ENCODE measurements at places on chromosomes 3 and 15.
A peak's percentile ranks its signal among the peaks of the same experiment; 100 is the strongest.

DNA sequence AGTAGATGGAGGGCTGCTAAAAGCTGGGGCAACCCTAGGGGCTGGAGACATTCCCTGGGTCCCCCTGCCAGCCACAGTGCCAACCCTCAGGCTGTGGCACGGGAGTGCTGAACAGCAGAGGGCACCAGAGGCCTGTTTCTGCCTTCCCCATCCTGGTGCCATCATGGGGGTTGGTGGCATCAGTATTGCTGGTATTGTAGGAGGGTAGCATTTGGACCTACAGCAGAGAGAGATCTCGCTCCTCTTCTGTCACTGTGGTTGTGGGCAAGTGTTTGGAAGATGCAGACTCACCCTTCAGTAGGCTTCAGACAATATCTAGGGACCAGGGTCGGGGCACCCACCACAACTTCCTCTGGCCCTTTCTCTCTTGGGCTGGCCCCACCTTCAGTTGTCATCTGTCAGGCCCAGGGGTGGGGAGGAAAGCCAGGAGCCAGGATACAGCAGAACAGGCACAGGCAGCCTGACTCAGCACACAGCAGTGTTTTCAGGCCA lies 123.5 kb downstream of the RPLP1 start:
- peak; percentile 42 for DNase-seq

DNA sequence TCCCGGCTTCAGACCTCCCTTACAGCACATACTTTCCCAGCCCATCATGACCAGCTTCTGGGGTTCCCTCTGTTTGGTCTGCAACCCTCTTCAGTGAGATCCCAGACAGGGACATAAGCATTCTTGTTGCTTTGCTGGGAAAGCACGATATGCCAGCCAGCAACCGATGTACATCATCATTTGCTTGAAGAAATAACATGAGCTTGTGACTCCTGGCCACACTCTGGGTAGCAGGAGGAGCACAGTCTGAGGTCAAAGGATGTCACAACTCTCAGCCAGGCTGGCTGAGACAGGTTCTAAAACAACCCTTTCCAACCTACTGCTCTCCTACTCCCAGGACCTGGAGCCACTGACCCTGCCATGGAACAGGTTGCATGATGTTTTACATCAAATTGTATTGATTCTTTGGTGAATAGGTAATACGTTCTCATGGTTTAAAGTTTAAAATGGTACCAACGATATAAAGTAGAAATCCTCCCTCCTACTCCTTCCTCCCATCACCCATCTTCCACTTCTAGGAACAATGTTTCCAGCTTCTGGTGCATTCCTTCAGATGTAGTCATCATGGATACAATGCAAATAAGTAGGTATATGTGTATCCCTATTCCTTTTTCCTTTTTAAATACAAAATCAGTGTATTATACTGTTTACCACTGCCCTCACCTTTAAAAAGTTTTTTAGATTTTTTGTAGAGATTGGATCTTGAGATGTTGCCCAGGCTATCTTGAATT lies 190.3 kb downstream of the OPA1 start:
- DNase-seq: no peak

DNA sequence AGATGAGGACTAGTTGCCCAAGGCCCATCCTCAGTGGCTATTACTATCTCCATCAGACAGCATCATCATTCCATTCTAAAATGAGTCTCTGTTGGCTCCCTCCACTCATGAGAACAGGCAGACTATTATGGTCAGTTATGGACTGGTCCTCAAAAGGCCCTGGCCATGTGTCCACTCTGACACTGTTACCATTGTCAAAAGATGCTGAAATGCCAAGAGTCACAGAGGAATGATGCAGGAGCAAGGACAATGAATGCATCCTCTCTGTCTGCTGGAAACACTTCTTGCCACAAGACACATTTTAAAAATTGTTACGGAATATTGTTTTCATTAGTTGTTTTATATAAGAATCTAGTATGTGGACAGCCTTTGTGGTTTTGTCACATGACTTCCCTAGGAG lies 53.3 kb upstream of the STT3B start:
- DNase-seq: no peak

- no peak for DNase-seq
Observed at GRCh38 chr3:175193815-175194518, 334.8 kb downstream of the NAALADL2 start.

- no peak for DNase-seq
Observed at GRCh38 chr3:87227835-87228144, 681 bp downstream of the CHMP2B start.

DNA sequence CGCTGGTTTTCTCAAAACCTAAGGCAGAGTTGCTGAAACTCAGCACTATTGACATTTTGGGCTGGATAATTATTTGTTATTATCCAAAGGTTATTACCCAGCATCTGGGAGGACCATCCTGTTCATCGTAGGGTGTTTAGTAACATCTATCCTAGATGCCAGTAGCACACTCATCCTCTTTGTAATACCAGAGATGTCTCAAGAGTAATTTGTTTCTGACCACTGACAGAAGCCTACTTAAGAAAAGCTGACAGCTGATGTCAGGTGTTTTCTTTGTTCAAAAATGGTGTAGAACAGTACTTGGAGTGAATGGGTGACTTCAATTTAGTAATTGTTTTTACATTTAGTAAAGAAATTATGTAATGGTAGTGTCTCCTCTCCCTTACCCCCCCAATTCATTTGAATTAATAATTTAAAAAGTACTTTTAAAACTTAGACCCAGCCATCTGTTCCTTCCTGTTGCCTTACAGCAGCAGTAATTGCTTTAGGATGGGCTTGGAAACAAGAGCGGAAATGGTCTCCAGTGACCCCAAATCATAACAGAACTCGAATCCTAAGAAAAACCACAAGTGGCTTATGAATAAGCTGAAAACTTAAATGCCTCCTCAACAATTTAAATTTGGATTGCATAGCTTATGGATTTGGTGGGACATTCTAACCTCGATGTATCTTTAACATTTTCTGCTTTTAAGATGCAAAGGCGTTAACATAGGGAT lies 105.4 kb downstream of the PTPRG start:
- no peak for DNase-seq

- no peak for DNase-seq
Observed at GRCh38 chr3:129536804-129537203, 6.2 kb upstream of the H1-8 start.

DNA sequence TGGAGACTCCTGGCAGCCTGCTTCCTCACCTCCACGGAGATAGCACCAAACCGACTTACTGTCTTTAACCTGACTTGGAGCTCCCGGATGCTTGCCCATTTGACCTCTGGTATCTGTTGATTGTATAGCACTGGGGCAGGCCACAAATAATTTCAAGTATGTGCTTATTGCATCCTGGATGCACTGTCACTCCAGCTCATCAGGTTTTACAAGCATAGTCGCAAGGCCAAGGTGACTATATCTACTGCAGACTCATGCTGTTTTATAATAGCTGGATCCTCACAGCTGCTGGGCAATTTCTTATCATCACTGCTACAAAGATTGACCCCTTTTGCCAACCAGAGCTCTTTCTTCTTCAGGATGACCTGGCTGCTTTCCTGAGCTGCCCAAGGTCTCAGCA lies 45.6 kb downstream of the PEX5L start:
- DNase-seq: no peak

GRCh38 chr3:50322115-50322385 lies 495 bp downstream of the HYAL2 start:
- DNase-seq: no peak

GRCh38 chr15:82545002-82545401 lies 4.7 kb upstream of the RPS17 start:
- DNase-seq: no peak

DNA sequence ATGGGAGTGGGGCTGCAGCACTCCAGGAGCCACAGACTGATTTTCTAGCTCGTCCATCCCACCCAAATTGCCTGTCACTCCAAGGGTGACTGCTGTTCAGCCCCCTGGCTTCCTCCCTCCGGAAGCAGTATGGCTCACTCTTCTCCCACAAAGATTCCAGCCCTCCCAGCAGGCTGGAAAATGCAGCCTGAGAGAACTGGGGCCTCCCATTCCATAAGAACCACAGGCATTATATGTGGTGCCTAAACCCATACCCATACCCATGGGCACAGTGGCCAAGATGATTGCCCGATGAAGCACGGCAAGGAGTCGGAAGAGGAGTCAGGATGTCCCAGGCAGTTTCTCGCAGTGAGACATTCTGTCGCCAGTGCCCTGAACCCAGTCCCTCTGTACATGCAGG lies 6.0 kb upstream of the VILL start:
- no peak for DNase-seq

GRCh38 chr3:27880969-27881892 lies 159.1 kb upstream of the EOMES start:
- DNase-seq: no peak

- DNase-seq: no peak
Observed at GRCh38 chr3:159788291-159788690, 200.3 kb upstream of the IL12A start.

- DNase-seq: no peak
Observed at GRCh38 chr3:4763604-4764247, 215.5 kb upstream of the BHLHE40 start.

DNA sequence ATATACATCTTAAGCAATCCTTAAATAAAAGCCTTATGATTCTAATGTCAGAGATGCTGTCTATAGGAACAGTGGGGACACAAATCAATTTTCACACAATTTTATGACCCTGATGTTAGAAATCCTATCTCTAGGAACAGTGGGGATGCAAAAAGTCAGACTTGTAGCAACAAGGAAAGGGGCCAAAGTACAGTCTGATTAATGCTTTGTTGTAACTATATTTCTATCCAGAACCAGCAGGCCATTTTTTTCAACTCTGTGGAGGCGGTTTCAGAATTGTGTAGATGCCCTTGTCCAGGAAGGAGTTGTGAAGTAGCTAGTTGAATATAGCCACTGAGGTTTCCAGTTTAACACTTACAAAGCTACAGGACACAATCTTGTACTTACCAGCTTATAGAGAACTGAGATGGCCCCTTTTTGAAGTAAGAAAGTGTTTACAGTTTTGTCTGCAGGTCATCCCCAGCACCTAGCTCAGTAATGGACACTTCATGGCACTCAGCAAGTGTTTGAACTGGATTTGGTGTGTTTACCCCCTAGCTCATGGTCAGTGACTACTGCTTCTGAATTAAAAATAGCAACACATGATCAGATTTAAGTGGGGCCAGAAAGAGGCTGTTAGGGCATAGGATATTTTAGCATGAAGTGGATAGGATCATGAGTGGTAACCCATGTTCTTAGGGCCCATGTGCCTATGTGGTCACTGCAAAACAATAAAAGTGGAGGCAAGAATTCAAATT lies 54.3 kb downstream of the RAB7A start:
- no peak for DNase-seq

GRCh38 chr15:93247466-93248121 lies 158.6 kb upstream of the RGMA start:
- DNase-seq: no peak

GRCh38 chr3:38528457-38528856 lies 32.3 kb downstream of the EXOG start:
- DNase-seq: no peak

GRCh38 chr3:191005790-191006189 lies 143.3 kb upstream of the GMNC start:
- DNase-seq: no peak

GRCh38 chr3:151230646-151231045 lies 27.6 kb upstream of the GPR171 start:
- no peak for DNase-seq

- no peak for DNase-seq
Observed at GRCh38 chr3:71580636-71581456, 2.7 kb downstream of the FOXP1 start.

- DNase-seq: no peak
Observed at GRCh38 chr3:42668413-42668760, 14.9 kb downstream of the ZBTB47 start.

DNA sequence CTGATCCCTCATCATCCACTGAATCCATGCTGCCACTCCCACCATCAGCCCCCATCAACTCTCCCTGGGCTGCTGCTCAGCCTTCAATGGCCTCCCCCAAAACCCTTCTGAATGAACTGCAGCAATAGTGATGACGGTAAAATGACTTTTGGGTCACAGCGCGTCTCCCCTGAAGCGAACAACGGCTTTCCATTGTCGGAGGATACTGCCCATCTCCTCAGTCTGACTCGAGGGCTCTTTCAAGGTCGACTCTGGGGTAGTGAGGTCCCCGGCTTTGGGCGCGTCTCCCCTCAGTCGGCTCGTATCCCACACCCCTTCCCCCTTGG lies 57.2 kb upstream of the ZBTB38 start:
- DNase-seq: no peak

GRCh38 chr3:62368705-62369475 lies 4.5 kb downstream of the FEZF2 start:
- DNase-seq: no peak

DNA sequence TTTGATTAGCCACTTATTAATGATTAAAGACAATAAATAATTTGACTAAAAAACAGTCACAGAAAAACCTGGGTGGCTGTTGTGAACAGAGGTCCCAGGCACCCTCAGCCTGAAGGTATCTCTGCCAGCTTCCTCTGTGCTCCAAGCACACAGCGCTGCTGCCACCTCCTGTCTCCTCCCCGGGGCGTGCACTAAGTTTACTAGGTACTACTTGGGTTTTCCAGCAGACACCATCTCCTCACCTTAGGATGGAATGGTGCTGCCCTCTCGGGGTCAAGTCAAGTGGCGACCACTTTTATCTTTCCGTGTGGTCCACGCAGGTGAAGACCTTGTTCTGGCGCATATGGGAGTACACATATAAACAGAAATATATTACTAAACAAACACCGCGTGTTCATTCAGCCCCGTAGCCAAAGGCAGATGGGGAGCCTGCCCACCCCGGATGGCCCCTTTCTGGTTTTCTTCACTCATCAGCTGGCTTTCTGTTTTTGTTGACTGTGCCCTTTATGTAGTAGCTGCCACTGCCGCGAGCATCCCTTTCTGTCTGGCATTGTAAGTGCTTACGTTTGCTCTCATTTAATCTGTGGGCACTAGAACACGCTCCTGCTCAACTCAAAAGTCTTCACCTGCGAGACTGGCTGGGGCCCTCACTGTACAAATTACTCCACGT lies 128.0 kb downstream of the LRIG1 start:
- peak; percentile 10 for DNase-seq
